ENCODE measurements at places on chromosomes 13 and 19.

GRCh38 chr19:51122112-51122981, 2.4 kb upstream of the SIGLEC9 start:
- DNase-seq: no peak

DNA sequence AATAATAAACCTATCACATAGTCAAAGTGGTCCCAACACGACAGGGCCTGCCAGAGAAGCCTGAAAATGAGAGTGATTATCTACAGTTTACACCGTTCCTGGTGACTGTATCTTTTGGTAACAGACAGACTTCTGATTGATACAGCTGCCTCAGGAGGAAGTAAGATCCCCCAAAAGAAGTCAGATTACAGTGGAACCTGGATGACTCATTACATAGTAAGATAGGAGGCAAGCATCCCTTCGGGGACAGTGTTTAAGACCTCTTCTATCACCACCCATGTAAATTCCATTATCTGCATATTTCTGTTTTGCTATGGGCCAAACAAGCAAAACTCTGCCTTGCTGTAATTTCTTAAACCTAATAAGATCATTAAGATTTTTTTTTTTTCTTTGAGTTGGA, 44.0 kb upstream of the FLT1 start:
- no peak for DNase-seq

DNA sequence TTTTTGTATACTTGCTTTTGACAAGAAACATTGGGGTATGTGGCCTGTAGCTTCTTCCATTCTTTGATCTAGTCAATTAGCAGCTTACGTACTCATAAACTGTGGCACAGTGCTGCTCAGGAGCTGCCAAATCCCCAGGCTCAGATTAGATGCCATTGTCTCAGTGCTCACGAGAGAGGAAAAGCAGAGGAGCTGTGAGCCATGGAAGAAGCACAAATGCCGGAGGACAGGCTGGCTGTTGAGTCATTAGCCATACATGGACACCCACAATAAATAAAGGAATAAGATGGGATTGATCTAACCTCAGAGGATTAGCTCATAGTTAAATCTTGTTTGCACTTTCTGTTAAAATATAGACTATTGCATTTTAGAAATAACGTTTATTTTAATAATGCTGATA, 121.7 kb downstream of the POSTN start:
- DNase-seq: no peak

- DNase-seq: no peak
These were observed at the start of gene LGALS4 for GRCh38 chr19:38812841-38813320. LGALS4 (minus strand) TSS chr19:38812945; CDS start chr19:38812886, 59 bp downstream.

DNA sequence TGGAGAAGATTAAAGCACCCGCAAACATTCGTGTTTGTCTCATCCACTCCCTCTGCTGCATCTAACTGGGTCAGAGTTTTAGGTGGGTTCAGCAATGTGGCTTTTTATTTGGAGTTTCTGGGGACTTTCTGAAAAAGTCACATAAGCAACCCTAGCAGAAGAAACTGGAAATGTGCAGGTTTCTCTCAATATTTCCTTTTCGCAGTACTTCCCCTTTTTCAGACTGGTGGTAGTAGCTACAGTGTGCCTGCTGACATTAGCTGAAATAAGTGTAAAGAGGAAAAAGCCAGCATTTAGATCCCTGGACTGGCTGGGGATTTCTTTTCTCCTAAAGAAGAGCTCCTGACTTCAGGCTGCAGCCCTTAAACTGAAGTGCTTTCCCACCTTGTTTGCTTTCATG, 15.9 kb upstream of the OLFM4 start:
- no peak for DNase-seq

GRCh38 chr13:37652596-37652995, 54.0 kb upstream of the POSTN start:
- DNase-seq: no peak

- DNase-seq: no peak
These were observed 7.6 kb upstream of the PRKD2 start for GRCh38 chr19:46724468-46724867.

DNA sequence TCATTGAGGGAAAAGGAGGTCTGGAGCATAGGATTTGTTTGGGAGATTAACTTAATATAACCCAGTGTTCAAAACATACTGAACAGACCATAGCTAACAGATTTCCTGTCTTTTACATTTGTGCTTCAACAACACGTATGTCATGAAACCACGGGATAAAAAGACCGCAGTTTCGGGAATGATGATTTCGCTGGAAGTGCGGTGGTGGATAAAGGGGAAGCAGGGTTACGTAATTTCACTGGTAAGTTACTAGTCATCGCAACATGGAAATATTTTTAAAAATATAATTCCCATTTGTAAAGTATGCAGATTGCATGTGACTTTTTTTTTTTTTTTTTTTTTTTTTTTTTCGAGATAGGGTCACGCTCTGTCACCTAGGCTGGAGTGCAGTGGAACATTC, 237.4 kb downstream of the LMO7 start:
- DNase-seq: no peak

GRCh38 chr13:78598966-78599644, 4.2 kb downstream of the POU4F1 start:
- no peak for DNase-seq

All from natural killer cell (primary cell).